ENCODE measurements at places on chromosomes 3 and 15.

GRCh38 chr15:61888074-61888780 lies 172.0 kb downstream of the VPS13C start:
- no peak for DNase-seq

DNA sequence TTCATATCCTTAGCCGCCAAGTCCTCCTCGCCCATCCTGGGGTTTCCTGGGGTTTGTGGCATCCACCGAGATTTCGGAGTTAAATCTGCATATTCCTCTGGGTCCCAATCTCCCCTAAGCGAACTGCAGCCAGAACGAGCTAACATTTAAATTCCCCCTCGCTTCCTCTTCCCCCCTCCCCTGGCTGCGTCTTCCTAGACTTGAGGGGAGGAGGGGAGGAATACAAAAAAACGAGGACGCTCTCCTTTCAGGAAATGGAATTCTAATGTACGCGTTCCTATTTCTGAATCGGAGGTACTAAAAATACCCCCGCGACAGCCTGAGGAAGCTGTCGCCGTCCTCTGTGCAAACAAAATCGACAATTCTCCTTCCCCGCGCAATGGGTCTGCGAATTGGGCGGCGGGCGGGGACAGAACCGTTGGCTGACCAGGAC lies 5.6 kb downstream of the FEZF2 start:
- no peak for DNase-seq

DNA sequence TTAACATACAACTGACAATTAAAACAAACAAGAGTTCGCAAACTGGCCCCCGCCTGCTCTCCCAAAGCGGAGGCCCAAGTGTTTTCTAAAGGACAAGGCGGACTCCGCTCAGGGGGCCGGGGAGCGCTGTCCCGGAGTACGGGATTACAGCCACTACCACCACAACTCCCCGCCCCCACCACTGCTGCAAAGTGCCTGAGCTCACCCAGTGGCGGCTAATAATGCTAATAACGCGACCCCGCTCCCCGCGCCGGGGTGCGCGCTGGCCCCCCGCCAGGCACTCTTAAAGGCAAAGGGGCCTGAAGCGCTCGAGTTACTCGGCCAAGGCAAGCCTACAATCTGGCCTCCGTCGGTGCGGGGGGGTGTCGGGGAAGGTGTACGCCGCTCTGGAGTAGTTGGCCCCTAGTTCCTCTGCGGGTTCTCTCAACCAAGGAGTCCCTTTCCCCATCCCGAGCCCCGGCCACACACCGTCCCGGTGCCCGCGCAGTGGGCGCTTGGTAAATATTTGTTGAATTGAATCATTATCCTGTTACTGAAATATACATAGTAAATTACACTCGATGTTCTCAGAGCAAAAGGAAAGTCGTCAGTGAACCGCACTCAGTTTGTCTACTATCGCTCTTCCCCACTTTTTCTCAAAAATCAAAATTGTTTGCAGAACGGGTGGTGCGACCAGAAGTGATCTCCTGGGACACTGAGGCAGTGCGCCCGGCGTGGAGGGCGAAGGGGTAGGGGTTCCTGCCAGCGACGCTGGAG lies 827 bp downstream of the WNT5A start:
- peak; percentile 50 for DNase-seq

GRCh38 chr3:132543011-132543739 lies 53.9 kb upstream of the ACKR4 start:
- DNase-seq: peak; percentile 42

- no peak for DNase-seq
Observed at GRCh38 chr15:82916161-82916952, 36.2 kb downstream of the HOMER2 start.

DNA sequence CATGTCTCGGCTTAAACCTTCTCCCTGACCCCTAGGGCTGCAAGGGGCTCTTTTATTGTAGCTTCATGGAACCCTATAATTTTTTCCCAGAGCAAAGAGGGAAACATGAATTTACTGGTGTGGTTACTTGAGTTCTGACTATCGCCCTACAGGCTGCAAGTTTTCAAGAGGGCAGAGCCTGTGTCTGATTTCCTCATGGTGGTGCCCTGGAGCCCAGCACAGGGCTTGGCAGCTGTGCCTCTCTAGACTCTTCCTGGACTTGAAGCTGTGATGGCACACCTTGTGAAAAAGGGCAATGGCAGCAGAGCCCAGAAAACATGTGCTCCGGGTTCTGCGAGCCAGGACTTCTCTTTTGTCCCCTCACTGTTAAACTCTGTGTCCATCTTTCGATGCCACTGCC lies 34.2 kb upstream of the TF start:
- no peak for DNase-seq

DNA sequence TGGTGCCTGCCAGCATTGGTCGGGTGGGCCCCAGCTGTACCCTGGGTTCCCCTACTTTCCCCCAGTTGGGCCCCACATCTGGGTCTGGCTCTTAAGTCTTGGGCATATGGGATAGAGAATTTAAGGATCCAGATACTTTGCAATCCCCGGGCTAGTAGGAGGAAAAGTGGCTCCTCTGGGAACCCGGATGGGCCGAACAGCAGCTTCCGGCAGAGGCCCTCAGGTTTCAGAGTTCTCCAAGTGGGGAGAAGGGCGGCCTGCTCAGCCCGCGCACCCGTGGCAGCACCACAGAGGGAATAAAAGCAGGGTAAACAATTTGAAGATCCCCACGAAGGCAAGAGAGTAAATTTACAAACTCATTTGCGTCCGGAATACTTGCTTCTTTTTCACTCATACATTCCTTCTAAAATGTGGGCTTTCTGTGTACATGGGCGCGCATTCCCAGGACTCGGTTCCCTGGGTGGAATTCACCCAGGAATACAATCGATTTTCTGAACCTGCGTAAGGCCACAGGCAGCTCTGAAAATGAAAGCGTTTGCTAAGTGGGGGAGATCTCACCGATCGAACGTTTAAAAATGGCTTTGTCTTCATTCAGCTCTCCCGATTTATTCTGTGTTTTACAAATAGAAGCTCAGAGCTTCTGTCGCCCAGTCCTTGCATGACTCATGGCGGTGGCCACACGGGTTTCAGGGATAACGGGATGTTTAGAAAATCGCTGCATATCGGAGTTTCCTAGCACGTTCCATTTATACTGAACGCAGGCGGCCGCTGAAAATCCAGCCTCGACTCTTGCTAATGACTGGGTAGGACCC lies 74.0 kb upstream of the POLG start:
- DNase-seq: no peak

- peak; percentile 99 for DNase-seq
Observed at GRCh38 chr15:51864408-51865056, 35.1 kb downstream of the TMOD3 start.

DNA sequence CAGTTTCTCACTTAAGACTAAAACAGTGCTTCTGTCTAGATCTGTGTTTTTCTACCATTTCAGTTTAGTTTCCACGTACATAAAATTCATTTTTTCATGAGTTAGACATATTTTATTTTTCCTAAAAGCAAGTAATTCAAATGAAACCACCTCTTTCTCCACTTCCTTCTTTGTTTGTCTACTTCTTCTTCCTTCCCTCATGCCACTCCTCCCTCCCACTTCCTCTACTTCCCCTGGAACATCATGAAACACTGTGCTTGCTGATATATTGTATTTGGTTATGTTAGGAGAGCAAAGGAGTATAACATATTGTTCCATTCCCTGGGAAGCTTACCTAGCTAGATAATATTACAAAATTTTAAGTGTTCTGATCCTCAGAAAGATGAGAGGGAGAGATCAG lies 36.7 kb upstream of the GOLGA8B start:
- DNase-seq: no peak

- DNase-seq: peak; percentile 82
Observed at GRCh38 chr3:51675201-51675611, 4.2 kb downstream of the TEX264 start.

DNA sequence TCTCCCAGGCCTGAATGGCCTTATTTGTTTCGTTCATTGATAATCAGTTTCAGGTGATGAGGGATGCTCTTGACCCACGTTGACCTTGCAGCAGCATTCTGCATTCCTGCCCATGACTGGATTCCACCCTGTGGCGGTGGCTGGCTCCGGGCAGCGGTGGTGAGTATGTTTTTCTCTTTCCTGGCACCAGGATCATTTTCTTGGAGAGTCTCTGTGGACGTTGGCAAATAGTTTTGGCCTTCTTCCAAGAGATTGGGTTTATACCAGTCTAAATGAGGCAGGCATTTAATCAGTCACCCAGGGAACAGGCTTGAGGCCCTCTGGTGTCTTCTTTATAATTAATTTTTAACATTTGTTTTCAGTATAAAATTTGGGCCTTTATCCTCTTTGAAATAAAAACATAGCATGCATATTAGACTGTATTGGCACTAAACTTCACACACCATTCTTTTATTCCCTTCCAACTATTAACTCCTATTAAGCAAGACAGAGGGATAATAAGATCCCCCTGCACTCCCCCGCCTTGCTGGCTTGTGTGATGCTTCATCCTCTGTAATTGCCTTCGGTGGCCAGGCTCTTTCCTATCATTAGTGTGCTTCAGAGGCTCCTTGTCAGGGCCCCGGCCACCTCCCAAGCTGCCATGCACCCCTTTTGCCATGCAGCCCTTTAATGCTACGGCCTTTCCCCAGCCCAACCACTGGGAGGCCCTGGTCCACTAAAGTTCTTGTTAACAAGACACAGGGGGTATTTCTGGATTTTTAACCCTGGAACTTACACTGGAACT lies 176.2 kb upstream of the TOPAZ1 start:
- DNase-seq: peak; percentile 43

DNA sequence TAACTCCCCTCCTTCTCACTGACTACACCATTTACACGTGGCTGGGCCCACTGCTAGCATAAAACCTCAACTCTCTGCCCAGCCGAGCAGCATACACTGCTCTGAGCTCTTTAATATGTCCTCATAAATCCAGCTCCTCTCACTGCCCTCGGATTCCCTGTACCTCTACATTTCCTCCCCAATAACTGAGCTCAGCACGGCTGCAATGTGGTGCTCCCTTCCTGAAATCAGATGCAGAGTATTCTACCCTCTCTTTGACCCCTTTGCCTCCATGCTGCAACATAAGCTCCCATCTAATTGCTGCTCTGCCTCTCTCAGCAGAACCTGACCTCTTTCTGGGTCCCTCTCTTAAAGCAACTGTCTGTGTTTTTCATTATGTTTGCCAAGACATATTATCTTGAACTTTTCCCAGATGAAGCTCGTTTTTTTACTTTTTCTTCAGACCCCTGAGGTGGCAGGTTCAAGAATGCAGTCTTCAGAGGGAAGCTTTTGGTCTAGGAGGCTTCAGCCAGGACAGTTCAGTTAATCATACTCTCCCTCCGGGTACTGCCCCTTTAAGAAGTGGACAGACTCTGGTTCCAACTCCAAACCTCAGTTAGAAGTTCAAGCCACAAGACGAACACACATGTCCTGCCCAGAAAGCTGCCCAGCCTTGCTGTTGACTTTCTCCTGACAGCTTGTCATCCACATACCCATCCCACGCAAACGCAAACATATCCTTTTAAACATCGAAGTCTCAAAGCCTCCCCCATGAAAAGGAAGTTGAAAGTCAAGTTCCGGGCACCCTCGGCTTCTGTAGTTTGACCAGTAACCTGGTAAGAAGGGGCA lies 81.1 kb upstream of the NEO1 start:
- DNase-seq: no peak

- DNase-seq: peak; percentile 23
Observed at GRCh38 chr3:101243285-101244211, 76.8 kb downstream of the IMPG2 start.

DNA sequence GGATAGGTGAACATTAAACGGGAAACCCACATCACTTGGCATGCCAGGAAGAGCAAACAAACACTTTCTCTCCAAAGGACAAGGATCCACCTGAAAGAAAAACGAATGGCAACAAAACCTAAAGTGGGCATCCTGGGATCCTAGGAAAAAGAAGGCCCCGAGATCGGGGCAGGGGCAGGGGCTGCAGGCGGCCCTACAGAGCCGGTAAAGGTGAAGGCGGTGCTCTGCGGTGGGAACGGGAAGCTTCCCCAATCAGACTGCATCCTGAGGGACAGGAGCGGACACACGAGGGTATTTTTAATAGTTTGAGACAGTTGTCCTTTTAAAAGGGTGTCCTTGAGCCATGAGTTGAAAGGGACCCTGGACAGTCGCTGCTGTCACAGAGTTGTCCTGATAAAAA lies 24.9 kb upstream of the GABRA5 start:
- DNase-seq: no peak

DNA sequence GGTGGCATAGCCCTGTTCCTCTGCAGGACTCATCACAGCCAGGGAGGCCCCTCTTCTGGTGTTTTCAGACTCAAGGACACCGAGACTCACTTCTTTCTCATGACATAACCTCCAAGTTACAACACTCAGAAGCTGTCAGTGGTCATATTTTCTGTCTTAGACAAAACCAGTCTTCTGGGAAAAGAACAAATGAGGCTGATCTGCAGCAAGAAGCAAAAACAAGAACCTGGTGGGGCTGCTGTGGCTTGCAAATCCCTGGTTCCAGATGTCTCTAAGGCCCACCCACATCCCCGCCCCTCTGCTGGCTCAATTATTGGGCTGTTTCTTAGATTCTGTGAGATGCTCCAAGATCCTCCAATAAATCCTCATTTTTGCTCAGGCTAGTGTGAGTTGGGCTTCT lies 16.6 kb upstream of the LOXL1 start:
- no peak for DNase-seq

DNA sequence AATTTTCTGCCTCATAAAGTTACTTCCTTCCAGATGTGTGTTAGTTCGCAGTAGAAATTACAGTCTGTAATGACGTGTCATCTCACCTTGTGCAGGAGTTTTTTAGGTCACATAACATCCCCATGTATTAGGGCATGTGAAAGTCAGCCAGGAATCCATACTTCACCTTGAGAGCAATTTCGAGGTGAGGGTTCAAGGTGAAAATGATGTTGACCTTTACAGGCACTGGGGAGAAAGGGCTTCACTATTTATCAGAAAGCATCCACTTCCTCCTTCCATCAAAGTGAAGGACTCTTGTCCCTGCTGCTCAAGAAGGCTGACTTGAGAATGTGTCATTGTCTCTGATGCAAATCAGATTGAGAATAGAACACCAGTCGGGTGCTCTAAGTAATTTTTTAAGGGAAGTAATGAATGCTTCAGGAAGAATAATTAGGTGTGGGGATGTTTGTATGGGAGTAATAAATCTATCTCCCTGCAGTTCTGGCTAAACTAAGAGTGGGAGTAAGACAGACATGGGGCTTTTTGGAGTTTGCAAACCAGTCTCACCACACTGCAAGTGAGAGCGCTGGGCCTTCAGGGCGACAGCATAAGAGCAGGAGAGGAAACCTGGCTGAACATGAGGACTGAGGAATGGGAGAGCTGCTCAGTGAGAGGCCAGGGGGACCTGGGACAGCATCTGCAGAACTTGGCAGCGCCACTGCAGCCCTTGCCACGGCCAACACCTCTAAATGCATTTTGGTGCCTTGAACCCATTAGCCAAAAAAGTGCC lies 85.9 kb upstream of the IL12A start:
- no peak for DNase-seq

GRCh38 chr3:37287776-37288175 lies 113.4 kb upstream of the LRRFIP2 start:
- DNase-seq: no peak

GRCh38 chr15:49731187-49732099 lies 110.6 kb downstream of the DTWD1 start:
- DNase-seq: no peak

GRCh38 chr3:25430287-25430934 lies 2.3 kb downstream of the RARB start:
- DNase-seq: no peak

- DNase-seq: no peak
Observed at GRCh38 chr3:59609657-59610348, 560.0 kb upstream of the CFAP20DC start.

Measured in foreskin keratinocyte (primary cell).